AG08396 (cell line): ENCODE measurements at places on chromosomes 1 and 21.

GRCh38 chr1:63918418-63918945 lies 144.7 kb downstream of the ROR1 start:
- no peak for DNase-seq

DNA sequence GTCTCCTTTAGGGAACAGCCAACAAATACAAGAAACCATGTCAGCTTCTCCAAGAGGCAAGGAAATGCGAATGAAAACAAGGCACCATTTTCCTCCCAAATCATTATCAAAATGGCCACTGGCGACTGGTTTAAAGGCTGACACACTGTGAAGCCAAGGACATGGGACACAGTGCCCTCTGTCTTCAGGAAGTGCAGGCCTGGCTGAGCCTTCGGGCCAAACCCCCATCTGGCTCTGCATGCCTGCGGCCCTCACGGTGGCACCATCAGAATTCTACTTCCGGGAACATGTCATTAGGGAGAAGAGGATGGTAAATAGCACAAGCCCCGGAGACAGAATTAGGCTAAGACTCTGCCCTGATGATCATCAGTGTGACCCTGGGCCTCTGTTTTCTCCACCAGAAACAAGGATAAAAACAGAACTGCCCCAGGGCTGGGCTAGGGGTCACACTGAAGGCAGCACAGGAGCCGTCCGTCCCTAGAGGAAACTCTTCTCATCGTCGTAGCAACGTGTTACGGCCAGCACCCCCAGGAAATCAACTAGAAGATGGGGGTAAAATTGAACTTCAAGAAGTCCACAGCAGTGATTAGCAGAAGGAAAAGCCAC lies 103.5 kb downstream of the NPHP4 start:
- no peak for DNase-seq

DNA sequence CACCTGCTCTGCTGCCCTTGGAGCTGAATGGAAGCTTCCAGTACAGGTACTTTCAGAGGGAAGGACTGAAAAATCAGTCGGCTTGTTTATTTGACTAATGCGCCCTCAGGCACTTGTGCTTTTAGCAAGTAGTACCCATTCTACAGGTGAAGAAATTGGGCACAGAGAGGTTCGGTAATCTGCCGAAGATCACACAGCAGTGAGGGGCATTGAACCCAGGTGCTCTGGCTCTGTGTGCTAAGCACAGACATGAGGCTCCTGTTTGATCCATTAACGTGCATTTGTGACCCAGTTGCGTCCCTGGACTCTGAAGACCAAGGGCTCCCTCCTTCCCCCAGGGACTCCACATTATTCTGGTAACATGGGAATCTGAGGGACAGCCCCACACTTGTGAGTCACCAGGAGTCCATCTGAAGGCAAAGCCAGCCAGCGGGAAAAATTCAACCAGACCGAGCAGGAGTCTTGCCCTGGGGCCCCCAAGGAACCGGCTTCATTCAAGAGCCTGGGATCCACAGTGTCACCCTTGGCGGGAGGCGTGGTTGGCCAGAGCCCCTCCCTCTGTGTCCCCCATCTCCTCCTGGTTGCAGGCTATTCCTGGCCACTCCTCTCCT lies 192.4 kb upstream of the ARHGEF16 start:
- DNase-seq: no peak

- no peak for DNase-seq
Observed at GRCh38 chr1:76430531-76430930, 356.0 kb downstream of the ST6GALNAC3 start.

DNA sequence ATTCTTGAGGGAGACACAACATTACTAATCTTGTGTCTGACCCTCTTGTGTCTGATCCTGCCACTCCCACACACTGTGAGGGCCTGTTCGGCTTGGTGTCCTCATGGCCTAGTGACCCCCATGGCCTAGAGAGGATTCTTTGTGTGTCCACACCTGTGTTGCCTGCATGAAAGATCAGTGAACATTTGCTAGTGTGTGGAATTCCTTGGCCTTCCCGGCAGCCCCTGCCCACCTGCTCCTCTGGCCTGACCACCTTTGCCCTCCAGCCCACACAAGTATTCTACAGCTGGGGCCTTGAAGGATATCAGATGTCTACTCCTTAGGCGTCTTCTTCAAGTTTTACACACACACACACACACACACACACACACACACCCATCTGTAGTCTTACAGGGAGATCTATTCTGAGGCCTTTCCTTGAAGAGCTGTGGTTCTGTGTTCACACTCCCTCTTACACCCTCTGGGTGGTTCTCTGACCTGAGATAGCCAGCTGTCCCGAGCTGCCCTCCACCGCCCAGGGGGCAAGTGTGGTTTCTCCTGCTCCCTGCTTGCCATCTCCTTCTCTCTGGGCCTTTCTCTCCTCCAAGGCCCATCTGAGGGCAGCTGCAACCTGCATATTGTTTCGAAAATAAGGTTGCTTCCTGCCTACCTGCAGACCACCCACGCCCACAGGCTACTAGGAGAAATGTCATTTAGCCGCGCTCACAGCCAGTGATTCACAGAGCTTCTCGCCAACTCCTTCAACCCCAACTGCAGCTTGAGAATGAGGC lies 45.4 kb downstream of the CD247 start:
- no peak for DNase-seq

DNA sequence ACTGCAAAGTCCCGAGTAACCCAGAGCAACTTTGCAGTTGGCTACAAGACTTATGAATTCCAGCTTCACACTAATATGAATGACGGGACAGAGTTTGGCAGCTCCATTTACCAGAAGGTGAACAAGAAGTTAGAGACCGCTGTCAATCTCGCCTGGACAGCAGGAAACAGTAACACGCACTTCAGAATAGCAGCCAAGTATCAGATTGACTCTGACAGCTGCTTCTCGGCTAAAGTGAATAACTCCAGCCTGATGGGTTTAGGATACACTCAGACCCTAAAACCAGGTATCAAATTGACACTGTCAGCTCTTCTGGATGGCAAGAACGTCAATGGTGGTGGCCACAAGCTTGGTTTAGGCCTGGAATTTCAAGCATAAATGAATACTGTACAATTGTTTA lies 66.8 kb downstream of the ACBD6 start:
- DNase-seq: no peak

GRCh38 chr1:15578921-15579682 lies 5.7 kb downstream of the AGMAT start:
- no peak for DNase-seq

- no peak for DNase-seq
Observed at GRCh38 chr1:38773483-38773882, 86.1 kb downstream of the RRAGC start.

- DNase-seq: no peak
Observed at GRCh38 chr21:15539376-15539775, 190.4 kb upstream of the USP25 start.

GRCh38 chr1:232980355-232980978 lies 30.1 kb downstream of the NTPCR start:
- no peak for DNase-seq

- no peak for DNase-seq
Observed at GRCh38 chr1:174839211-174839610, 160.5 kb upstream of the CACYBP start.

- DNase-seq: no peak
Observed at GRCh38 chr1:237650809-237651208, 239.9 kb downstream of the ZP4 start.

DNA sequence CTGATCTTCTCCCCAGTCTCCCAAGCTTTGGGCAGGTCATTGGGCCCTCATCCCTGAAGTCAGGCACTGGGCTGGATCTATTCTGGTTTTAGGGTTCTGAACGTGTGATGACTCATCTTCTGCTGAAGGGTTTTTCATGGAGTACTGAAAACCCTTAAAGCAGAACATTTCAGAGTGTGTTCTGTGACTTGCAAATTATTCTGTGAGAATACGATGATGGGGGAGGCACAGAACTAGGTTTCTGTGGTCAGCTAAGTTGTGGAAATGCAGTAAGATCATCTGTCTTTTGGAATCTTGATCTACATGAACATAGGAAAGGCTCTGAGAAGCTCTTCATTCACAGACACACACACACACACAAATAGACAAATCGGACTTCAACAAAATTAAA lies 46.2 kb downstream of the NAV1 start:
- no peak for DNase-seq
